ENCODE measurements at places on chromosomes 16 and 17.

- DNase-seq, result no peak
These were observed 1.4 kb downstream of the CACNG5 start for GRCh38 chr17:66836063-66837005.

GRCh38 chr16:82699711-82700495, 73.1 kb downstream of the CDH13 start:
- DNase-seq, result no peak

DNA sequence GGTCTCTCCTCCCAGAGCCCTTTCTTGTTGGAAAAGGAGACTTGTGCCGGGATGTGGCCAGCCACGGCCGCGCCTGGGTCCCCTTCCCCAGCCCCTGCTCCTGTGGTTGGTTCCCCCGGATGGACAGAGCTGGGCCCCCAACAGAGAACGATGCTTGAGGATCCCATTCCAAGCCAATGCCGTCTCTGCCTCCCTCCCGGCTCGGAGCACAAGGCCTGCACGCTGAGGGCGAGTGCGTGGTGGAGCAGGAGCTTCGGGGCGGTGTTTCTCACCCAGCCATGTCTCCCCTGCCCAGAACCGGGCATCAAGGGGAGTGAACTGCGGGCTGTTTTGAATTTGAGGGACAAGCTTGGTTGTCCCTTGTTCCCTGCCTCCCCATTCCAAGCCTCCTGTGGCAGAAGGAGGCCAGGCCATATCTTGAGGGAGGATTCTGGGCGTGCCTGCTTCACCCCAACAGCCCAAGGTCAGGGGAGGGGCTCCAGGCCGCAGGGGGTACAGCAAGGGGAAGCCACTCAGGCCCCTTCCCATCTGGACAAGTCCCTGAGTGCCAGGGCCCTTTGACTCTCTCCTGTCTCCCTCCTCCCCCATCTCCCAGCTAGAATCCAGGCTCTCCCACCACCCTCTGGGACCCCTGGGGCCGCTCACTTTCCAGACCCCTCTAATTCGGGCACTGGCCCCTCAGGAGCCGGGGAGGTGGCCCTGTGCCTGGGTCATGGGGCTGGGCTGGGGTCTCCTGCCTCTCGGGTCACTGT, 43.6 kb downstream of the SOCS3 start:
- no peak for DNase-seq

GRCh38 chr16:58096249-58096648, 32.9 kb downstream of the CFAP20 start:
- no peak for DNase-seq

- no peak for DNase-seq
These were observed 28.3 kb downstream of the PIMREG start for GRCh38 chr17:6472517-6472916.

- DNase-seq, result no peak
These were observed 14.6 kb downstream of the GSE1 start for GRCh38 chr16:85627526-85628264.

- no peak for DNase-seq
These were observed 665.2 kb upstream of the CDH8 start for GRCh38 chr16:62701426-62701825.

GRCh38 chr17:56142325-56142724, 10.9 kb upstream of the ANKFN1 start:
- no peak for DNase-seq

GRCh38 chr16:70663524-70664324, 17.4 kb downstream of the IL34 start:
- DNase-seq, result no peak

DNA sequence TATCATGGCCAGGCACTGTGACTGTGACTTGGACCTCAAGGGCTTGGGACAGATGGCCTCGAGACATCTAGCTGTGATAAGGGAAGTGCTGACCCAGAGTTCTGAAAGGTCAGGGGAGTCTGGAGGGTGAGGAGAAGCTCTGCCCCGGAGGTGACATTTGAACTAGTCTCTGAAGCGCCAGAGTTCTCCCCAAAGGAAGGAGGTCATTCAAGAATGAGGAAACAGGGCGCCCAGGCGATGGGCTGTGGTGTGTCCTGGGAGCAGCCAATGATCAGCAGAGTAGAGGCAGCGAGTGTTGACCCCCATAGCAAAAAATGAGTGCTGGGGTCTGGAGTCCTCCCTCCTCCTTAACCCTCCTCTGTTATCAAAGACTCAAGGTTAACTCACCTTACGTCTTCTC, 4.9 kb downstream of the STARD3 start:
- no peak for DNase-seq

- DNase-seq, result no peak
These were observed 196.8 kb downstream of the TOX3 start for GRCh38 chr16:52350031-52350642.

All from activated CD4-positive, alpha-beta memory T cell treated with anti-CD3 and anti-CD28 coated beads for 36 hours (primary cell).